ENCODE measurements at places on chromosomes 11 and 22.

GRCh38 chr11:120432056-120433018, 79.2 kb upstream of the GRIK4 start:
- no peak for DNase-seq

GRCh38 chr22:24489011-24489410, 6.1 kb upstream of the UPB1 start:
- DNase-seq, result no peak

DNA sequence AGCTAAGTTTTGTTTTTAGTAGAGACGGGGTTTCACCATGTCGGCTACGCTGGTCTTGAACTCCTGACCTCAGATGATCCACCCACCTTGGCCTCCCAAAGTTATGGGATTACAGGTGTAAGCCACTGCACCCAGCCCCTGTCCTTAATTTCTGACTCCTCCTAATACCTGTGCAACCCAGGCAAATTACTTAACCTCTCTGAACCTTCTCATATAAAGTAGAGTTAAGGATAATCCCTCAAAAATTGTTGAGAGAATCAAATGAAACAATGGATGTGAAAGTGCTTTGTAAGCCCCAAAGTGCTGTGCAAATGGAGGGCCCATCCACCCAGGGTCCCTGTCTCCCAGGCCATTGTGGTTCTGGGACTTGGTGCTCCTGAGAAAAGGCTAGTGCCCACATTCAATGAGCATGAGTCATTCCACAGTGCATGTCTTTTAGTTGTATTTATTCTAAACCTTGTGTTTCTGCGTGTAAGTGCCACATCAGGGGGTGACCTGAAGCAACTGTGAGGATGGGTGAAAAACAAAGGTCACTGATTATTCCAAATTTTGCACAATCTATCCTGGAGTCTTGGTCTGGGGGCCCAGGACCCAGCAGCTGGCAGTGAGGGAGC, 61.4 kb upstream of the PTPRJ start:
- DNase-seq, result no peak

DNA sequence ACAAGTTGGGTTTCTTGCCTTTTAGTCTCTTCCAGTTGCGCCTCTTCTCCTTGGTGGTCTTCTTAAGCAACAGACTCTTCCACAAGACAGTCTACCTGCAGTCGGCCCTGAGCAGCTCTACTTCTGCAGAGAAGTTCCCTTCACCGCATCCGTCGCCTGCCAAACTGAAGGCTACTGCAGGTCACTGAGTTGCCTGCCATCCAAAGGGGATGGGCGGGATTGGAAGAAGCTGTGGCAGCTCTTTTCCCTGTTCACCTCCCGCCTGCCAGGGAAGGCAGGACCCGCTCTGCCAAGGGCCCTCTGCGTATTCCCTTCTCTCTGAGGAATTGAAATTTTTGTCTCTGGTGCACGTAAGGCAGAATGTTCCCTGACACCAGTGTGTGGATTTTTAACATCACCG, 9.2 kb upstream of the STT3A start:
- DNase-seq, result no peak

DNA sequence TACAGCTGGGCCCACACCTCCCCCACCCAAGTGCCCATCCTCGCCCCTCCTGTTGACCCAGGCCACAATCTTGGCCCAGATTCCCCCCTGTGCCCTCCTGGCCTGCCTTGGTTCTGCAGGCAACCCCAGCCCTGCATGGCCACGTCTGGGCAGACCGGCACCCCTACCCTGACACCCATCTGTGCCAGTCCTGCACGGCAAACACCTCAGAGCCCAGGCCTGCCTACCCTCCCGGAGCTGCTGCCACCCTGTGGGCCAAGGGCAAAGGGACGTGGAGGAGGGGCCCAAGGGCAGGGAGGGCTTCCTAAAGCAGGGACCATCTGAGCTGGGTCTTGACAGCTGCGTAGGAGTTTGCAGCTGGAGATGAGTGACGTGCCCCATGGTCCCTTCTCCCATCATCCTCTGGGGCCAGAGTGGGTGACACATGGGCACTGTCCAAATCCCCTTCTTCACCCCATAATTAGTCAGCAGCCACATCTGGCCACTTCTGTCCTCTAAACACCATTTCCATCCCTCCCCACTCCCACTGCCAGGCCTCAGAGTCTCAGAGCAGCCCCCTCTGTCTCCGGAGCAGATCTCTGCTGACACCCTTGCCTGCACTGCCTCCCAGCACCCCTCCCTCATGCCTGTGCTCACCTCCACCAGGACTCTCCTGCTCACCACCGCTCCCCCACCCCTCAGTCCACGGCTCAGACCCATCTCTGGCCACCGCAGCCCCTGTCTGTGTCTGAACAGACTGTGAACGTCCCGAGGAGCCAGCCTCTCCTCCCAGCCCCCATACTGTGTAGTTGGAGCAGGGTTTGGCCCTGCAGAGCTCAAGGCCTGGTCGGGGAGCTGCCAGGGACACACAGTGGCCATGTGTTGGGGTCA, 35.6 kb upstream of the PPARA start:
- no peak for DNase-seq

- no peak for DNase-seq
These were observed 6.1 kb downstream of the CXCR5 start for GRCh38 chr11:118889797-118890196.

- DNase-seq, result no peak
These were observed 7.8 kb upstream of the FAT3 start for GRCh38 chr11:92216789-92217188.

- no peak for DNase-seq
These were observed 72.9 kb upstream of the OR4C15 start for GRCh38 chr11:55481416-55481815.

- DNase-seq, result no peak
These were observed 22.6 kb downstream of the ARHGEF17 start for GRCh38 chr11:73330569-73331093.

DNA sequence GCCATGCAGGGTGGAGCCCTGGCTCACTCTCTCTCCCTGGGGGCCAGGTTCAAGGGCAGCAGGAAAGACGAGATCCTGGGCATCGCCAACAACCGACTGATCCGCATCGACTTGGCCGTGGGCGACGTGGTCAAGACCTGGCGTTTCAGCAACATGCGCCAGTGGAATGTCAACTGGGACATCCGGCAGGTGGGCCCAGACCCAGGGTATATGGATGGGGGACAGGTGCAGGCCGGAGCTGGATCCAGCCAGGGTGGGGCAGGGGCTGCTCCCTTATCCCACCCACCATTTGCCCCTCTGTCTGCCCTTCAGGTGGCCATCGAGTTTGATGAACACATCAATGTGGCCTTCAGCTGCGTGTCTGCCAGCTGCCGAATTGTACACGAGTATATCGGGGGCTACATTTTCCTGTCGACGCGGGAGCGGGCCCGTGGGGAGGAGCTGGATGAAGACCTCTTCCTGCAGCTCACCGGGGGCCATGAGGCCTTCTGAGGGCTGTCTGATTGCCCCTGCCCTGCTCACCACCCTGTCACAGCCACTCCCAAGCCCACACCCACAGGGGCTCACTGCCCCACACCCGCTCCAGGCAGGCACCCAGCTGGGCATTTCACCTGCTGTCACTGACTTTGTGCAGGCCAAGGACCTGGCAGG, 2.9 kb downstream of the TRPT1 start:
- DNase-seq, result no peak

DNA sequence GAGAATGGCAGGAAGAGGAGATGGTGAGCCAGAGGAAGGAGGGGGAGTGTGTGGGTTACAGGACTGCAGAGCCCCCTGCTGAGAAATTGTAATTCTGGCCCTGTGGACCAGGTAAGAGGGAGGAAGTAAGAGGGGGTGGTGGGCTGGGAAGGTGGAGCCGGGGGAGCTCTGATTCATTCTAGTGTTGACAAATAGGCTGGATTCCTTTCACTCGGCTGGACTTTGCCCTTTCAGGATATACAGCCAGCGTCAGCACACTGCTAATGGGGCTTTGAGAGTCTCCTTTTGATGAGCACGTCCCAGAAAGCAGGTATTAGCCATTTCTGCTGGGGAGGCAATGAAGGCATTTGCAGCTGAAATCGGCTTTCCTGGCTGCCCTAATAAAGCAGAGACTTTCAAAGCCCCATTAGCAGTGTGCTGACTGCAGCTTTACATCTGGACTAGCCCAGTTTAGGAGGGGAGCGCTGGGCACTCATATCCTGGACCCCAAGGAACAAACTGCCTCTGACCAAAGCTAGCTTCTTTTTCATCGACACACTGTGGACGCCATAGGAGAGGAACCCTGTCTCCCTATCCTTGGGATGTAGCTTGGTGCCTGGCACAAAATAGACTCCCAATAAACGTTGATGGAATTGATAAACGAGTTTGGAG, 44.8 kb upstream of the CADM1 start:
- peak; percentile 12 for DNase-seq

DNA sequence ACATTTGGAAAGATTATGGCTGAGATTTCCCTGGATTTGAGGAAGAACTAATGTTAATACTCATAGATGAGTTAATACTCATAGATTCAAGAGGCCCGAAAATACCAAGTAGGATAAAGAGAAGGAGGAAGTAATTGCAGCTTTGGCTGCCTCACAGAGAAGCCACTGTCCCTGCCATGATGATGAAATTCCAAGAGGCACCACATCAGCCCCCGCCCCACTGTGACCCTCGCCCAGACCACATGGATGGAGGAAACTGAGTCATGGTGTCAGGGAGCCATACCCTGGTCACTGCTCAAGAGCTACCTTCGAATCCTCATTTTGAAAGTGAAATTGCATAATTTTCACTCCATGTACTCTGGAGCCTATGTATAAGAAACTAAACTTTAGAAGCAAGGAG, 92.9 kb upstream of the SLC22A12 start:
- no peak for DNase-seq

- DNase-seq, result no peak
These were observed 68.8 kb upstream of the CLTCL1 start for GRCh38 chr22:19360300-19360792.

GRCh38 chr11:62553839-62554361, 7.3 kb upstream of the AHNAK start:
- DNase-seq, result no peak

DNA sequence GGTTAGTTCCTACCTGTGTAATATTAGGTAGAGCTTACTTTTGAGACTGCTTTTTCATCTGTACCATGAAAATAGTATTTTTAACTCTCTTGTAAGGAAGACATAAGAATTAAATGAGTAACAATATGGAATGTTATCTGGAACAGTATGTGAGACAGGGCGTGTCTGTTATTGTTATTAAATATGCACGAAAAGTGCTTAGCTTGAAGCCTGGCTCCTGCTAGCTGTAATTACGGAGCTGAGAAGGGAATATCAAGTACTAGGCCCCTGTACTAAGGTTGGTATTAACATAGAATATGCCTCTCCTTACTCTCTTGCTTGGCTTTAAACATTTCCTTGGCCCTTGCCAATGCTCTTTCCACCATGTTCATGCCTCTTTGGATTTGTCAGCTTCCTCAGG, 194.0 kb downstream of the FAM76B start:
- no peak for DNase-seq

- no peak for DNase-seq
These were observed 84.6 kb upstream of the GUCY1A2 start for GRCh38 chr11:107102692-107103477.

- no peak for DNase-seq
These were observed 94.9 kb downstream of the GRIK4 start for GRCh38 chr11:120606211-120607010.

DNA sequence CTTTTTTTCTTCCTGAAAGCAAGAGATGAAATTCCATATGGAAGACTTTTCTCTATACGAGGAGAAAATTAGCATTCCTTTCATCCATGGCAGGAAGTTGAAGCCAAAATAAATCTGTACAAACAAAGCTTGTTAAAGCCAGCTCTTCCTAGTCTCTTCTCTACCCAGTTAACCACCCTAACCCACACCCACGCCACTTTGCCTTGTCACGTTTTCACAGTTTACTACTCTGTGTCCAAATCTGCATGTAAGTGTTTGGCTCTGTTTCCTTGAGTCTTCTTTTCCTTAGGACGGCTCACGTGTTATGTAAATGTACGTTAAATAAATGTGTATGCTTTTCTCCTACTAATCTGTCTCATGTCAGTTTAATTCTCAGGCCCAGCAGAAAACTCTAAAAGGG, 7.1 kb upstream of the HMOX1 start:
- no peak for DNase-seq

Data from NCI-H2081 treated with DMSO at 0.1 percent for 48 hours (cell line).